ENCODE measurements at places on chromosomes 12 and 14.
A peak's percentile ranks its signal among the peaks of the same experiment; 100 is the strongest.

DNA sequence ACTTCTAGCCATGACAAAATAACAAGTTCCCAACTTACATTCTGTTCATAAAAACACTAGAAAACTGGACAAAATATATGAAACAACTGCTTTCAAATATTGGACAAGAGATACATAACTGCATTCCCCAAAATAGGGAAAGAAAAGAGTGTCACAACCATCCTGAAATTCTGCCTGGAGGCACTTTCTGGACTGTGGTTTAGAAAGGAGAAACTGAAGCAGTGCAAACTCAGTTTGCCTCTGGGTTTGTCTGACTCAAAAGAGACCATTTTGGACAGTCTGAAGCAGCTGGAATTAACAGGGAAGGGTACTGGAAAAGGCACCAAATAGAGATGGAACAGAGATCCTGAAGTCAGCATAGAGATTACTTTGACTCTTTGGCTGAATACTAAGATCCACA, 11.3 kb upstream of the SYT1 start:
- DNase-seq = no peak

GRCh38 chr14:51139121-51139681, 44.3 kb upstream of the TRIM9 start:
- DNase-seq = no peak

DNA sequence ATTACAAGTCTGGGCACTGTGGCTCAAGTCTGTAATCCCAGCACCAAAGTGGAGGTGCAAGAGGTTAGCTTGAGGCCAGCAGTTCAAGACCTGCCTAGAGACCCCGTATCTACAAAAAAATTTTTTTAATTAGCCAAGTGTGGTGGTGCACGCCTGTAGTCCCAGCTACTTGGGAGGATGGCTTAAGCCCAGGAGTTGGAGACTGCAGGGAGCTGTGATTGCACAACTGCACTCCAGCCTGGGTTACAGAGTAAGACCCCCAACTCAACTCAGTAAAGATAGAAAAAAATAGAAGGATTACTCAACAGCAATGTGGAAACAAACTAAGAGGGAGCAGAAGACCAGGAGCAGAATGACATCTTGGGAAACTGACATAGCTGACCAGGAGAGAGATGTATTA, 13.3 kb downstream of the SBNO1 start:
- no peak for DNase-seq

- DNase-seq = no peak
Observed at GRCh38 chr12:1348606-1349005, 245.8 kb downstream of the FBXL14 start.

DNA sequence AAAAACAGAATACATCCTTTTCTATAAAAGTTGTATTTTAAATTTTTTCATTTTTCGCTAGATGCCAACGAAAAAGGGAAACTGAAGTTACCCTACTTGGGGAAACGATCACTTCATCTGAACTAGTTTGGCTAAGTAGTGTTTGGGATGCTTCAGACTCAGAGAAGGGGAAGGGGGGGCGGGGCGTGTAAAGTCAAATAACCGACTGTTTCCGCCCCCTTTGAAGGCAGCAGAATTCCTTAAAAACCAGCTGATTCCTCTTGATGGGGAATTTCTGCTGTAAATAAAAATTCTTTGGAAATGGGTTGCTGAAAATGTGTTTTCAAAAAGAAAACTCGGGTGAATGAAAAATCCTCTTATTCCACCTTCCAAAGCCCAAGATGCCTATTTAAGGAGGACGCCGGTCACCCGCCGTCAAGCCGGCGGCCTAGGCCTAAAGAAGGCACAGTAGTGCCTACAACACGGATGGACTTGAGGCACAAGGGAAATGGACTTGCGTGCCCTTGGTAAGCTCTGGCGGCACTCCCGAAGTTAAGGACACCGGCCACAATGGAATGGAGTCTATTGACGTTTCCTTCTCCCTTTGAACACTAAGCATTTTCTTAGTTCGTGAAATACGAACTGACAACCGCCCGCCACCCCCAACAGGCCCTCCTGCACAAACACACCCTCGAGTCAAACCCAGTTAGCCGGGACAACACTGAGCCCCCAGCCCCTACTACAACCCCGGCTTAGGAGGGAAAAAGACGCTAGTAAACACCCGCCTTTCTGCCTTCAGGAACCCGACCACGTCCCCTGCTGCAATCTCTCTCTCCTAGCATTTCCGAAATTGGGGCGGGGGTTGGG, 1.9 kb downstream of the ATXN2 start:
- peak; percentile 46 for DNase-seq

DNA sequence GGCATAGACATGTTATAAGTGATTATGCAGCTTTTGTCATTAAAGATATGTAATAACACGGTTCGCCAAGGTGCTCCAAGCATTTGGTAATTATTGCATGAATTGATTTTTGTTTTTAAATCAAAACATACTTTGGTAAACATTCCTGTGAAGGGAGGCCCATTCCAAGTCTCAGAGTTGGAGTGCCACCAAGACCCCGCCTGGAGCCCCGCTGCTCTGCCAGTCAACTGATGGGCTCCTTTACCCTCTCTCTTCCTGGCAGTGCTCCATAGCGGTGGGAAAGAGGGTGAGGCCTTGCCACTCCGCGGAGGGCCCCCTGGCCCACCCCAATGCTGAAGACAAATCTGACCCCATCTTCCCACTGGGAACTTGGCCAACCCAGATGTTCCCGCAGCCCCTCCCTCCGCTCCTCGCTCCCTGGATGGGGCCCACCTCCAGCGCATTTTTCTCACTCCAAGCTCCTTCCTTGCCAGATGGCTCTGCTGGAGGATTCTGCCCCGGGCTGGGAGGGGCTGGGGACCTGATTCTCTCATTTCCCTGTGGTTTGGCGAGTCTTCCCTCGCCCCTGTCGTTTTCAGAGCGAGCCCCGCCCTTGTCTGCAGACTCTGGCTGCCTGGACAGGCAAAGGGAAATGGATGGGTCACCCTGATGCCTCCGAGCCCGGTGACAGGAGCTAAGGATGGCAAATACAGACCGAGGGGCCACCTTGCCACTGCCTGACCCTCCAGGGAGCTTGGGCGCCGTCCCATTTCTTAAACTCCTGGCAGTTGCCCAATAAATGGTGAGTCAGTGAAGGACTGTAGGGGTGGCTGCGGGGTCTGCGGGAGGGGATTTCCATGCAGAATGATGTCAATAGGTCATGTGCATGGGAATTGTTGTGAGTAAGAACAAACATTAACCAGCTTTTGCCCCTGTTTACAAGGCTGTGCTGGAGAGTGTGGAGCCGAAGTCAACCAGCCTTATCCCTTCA, 9.2 kb upstream of the PAPLN start:
- DNase-seq = peak; percentile 89

DNA sequence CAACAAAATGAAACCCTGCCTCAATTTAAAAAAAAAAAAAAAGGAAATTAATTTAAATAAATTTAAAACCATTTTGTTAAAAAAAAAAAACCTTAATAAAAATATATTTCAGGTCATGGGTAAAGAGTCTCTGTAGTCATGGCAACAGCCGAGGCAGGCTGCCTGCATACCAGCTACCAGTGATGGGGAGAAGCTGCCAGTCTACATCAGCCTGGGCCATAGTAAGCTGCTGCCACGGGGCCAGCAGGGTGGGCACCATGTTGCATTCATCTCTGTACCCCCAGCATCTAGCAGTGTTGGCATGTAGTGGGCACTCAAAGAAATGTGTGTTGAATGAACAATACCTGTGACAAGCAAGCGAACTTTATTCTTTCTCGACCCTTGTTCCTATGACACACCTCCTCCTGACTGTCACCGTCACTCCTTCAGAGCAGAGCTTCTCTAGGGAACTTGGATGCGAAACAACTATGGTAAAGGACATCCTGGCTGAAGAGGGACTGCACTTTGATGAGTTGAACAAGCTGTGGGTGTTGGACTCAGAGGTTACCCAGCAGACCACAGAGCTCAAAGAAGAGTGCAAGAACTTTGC, 7.3 kb upstream of the AP4S1 start:
- DNase-seq = no peak

GRCh38 chr14:32939254-32940065, 781 bp downstream of the NPAS3 start:
- peak; percentile 92 for DNase-seq
